Activated CD4-positive, alpha-beta memory T cell treated with anti-CD3 and anti-CD28 coated beads for 36 hours (primary cell): ENCODE measurements at places on chromosomes 4 and X. TPM values are rescaled to one million over a fixed set of nuclear protein-coding genes. Genes with fewer than 3 reads are reported as not detected.
A peak's percentile ranks its signal among the peaks of the same experiment; 100 is the strongest.

Gene NR3C2
- total RNA-seq: 4.2 TPM

Gene GUCY1A1
- not detected for total RNA-seq

Gene RHOH
- 98.6 TPM for total RNA-seq

Gene MAOB
- 0.19 TPM for total RNA-seq

Gene PTPN13
- 2.7 TPM for total RNA-seq

Gene AKAP4
- total RNA-seq: not detected

Gene GCNA
- 3.4 TPM for total RNA-seq

Gene ITIH6
- total RNA-seq: not detected

Gene FBXL5
- total RNA-seq: 26.5 TPM

Gene DKK2
- total RNA-seq: not detected

GRCh38 chr4:88523325-88524129, at the start of gene PYURF:
TSS of gene PYURF (minus strand) at chr4:88523776. CDS start at chr4:88523700, 76 bp downstream.
- DNase-seq: peak; percentile 89

- peak; percentile 80 for DNase-seq
Observed at GRCh38 chrX:70454441-70455365, 10.1 kb downstream of the DLG3 start.

GRCh38 chrX:118459494-118459893, 36.1 kb upstream of the DOCK11 start:
- DNase-seq: peak; percentile 15

DNA sequence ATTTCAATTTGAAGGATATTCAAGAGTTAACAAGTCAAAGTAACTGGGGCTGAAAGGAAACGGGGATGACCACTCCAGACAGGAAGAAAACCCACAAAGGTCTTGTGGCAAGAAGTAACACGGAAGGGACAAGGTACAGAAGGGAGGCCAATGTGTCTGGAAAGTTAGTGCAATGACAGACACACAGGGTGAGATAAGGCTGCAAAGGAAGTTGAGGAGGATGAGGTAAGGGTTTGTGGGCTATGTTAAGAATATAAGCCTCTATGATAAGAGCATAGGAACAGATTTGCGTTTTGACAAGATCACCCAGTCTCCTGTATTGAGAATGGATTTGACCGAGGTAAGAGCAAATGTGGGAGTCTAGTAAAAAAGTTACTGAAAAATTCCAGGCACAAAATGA, 21.9 kb upstream of the EMCN start:
- DNase-seq: no peak

DNA sequence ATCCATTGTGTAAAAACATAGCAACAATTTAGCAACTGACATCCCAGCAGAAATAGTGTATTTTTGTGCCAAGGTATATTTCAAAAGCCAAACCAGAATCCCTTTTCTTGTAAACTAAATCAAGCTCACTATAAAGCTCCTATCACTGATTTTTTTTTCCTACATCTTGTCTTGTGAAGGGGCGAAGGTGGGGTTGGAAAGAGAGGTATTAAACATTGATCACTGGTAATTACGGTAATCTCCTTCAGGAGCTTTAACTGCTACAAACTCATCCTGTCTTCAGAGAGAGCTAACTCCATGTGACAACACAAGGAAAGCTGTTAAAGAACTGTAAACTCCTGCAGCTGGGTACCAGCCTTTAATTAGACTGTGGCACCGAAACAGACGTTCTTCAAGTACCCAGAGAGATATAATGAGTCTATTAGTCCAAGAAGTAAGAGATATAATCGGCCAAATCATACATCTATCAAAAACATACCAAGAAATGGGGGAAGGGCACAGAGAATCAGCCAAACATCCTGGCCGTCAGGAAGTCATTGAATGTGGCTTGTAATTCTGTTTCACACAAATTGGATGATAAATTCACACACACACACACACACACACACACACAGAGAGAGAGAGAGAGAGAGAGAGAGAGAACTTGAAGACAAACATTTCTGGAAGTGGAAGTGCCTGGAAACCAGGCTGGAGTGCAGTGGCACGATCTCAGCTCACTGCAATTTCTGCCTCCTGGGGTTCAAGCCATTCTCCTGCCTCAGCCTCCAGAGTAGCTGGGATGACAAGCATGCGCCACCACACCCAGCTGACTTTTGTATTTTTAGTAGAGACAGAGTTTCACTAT, 111.9 kb upstream of the PPARGC1A start:
- DNase-seq: no peak
